ENCODE measurements at places on chromosomes 1 and 21. TPM values are rescaled to one million over a fixed set of nuclear protein-coding genes. Genes with fewer than 3 reads are reported as not detected.

GRCh38 chr1:19802269-19802668 is 2.6 kb upstream of the TMCO4 start:
- DNase-seq, result no peak

DNA sequence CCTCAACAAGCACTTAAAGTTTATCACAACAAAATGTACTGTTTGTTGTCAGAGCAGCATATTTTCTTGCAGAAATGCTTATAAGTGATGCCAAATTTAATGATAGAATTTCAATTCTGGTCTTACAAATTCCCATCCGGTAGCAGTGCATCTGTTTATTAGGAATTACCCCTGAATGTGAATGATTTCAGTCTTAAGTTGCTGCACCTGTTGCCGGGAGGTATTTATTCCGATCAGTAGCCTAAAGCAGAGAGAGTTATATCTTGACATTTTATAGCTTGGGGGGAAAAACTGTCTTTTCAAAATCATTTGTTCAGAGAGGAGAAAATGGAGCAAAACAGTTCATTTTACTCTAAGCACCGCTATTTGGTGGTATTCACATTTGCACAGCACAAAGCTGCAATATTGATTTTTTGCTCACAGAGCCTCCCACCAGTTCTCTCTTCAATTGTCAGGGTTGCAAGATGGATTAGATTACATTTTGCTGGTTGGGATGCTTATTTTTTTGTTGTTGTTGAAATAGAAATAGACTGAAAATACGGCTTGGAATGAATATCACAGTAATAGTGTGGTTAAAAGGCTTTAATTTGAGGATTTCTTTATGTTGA is 98.6 kb downstream of the ADGRL2 start:
- DNase-seq, result no peak

Gene CR1
- 0.20 TPM for polyA plus RNA-seq

Gene RNASEL
- polyA plus RNA-seq, result 5.1 TPM

Gene SLAMF7
- 1.2 TPM for polyA plus RNA-seq

Gene AMPD1
- polyA plus RNA-seq, result 0.17 TPM

GRCh38 chr1:244628789-244629188 is 24.1 kb upstream of the DESI2 start:
- DNase-seq, result no peak

DNA sequence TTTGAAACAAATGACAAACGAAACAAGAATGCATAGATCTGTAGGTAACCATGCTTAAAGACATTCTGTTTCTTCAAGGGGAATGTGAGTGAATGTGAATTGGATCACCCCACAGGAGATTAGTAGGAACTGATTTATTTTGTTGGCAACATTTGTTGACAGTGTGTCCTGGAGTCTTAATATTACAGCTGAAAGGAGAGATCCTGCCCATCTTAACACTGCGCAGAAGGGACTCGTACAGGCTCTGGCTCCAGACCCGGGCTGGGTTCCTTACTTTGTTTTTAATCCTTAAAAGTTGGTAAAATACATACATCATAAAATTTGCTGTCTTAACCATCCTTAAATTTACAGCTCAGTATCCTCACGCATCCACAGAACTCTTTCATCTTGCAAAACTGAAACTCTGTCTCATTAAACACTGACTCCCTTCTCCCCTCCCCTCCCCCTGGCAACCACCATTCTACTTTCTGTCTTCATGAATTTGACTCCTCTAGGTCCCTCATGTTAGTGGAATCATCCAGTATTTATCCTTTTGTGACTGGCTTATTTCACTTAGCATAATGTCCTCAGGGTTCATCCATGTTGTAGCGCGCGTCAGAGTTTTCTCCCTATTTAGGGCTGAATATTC is 74.1 kb downstream of the GALNT2 start:
- no peak for DNase-seq

- no peak for DNase-seq
Measured at GRCh38 chr1:100065969-100066227, 66.8 kb downstream of the SASS6 start.

Gene SLAMF6
- 0.90 TPM for polyA plus RNA-seq

DNA sequence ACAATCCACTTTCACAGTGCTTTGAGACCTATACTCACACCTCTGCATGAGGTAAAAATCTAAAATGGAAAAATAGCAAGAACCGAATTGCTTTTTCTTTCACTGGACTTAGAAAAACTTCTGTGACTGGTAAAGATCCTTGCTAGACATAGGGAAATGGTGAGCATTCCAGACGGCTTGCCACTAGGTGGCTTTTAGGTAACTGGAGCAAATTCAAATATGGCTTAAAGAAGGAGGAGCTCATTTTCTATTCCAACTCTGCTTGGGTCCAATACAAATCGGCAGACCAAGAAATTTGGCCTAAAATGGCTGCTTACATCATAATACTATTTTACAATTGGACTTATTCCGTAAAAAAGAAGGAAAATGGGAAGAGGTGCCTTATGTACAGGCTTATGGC is 977.9 kb downstream of the ADGRL2 start:
- no peak for DNase-seq

DNA sequence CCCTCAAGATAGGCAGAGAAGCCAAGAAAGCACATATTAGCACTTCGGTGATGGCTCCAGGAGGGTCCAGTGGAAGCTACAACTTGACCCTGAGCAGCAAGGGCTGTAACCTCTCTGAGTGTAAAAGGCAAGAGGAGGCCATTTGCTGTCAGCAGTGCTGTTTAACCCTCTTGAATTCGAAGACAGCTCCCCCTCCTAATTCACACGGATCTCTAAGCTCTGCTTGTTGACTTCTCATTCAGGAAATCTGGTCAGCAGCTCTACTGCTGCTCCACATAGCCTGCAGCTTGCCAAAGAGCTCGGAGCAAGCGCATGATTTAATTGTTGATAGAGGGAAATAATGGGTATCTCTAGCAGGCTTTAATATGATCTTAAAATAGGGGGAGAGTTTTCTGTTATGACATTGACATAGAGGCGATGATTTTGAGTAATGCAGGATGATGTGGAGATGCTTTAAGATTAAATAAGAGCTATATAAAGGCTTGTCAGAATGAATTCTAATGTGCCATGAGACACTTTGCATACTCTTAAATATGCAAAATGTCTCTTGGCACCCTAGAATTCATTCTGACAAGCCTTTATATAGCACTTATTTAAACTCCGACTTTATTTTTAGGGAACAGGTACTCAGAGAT is 79.4 kb upstream of the USH2A start:
- DNase-seq, result no peak

Gene SDC3
- 20.4 TPM for polyA plus RNA-seq

Gene GJA4
- polyA plus RNA-seq, result not detected

Gene SFPQ
- polyA plus RNA-seq, result 266 TPM

All from K562 (cell line).